ENCODE measurements at places on chromosomes 7 and 10. TPM values are rescaled to one million over a fixed set of nuclear protein-coding genes. Genes with fewer than 3 reads are reported as not detected.

DNA sequence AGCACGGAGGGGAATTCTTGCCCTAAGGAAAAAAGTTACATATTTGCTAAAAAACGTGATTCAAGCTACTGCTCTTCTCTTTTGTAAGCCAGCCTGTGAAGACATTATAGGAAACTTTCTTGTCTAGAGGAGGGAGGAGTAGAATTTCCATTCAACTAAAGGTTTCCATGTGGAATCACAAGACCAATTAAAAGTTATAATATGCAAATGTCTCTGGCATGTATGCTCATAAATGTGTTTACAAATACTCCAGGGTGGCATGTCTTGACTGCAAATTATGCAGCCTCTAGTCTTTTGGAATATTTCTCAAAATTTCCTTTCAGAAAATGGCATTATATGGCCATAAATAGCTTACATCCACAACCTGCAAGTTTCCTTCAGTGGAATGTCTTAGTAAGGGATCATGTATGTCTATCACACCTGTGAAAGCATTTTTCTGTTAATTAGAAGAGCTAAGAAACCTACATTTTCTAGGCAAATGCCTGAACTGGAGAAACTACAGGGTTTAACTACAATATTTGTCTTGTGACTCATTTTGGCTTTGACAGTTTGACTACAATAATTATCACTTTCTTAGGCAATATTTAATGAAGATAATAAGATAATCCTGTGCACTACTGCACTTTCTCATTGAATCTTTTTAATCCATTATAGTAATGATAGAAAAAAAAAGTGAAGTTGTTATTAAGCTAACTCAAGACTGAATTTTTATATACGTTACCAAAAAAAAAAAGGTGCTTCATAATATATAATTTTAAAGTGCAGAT, 111.1 kb upstream of the C10orf90 start:
- H3K4me3 ChIP-seq = no peak overlapping the region
- no peak for DNase-seq
- H3K27me3 ChIP-seq = no peaks in the 10 kb centered on the region
- H3K4me1 ChIP-seq = no peaks in the 10 kb centered on the region

C10orf62 gene
- total RNA-seq = not detected

GPR85 gene
- not detected for total RNA-seq

TMEM213 gene
- not detected for total RNA-seq

- H3K27me3 ChIP-seq = no peaks in the 10 kb centered on the region
- H3K27ac ChIP-seq = peak overlapping the region; percentile 98
- peaks cover 73% of the 10 kb centered on the region for H3K4me1 ChIP-seq
- peak; percentile 79 for DNase-seq
- H3K4me3 ChIP-seq = peak overlapping the region; percentile 84
Measured at GRCh38 chr7:106110885-106111654, 1.0 kb downstream of the SYPL1 start.

GRCh38 chr7:149825567-149826343, 12.4 kb upstream of the ZNF862 start:
- no peak for DNase-seq
- no peaks in the 10 kb centered on the region for H3K4me1 ChIP-seq
- no peaks in the 10 kb centered on the region for H3K27me3 ChIP-seq
- no peaks in the 10 kb centered on the region for H3K36me3 ChIP-seq
- no peak overlapping the region for H3K27ac ChIP-seq

All from Karpas-422 (cell line).